ENCODE measurements at places on chromosomes 13 and 19. TPM values are rescaled to one million over a fixed set of nuclear protein-coding genes. Genes with fewer than 3 reads are reported as not detected.

GRCh38 chr19:4113398-4114088, 10.4 kb downstream of the MAP2K2 start:
- no peak overlapping the region for H3K4me3 ChIP-seq
- H3K27me3 ChIP-seq: no peaks in the 10 kb centered on the region
- peaks cover 60% of the 10 kb centered on the region for H3K36me3 ChIP-seq
- peaks cover 63% of the 10 kb centered on the region for H3K4me1 ChIP-seq

Gene PRTN3
- total RNA-seq: not detected

- H3K27me3 ChIP-seq: no peaks in the 10 kb centered on the region
- peaks cover 85% of the 10 kb centered on the region for H3K4me1 ChIP-seq
- DNase-seq: peak; percentile 82
- H3K36me3 ChIP-seq: peaks cover 32% of the 10 kb centered on the region
- peak overlapping the region; percentile 98 for H3K27ac ChIP-seq
- peak overlapping the region; percentile 99 for H3K4me3 ChIP-seq
Measured at GRCh38 chr19:2083174-2083854, 12.8 kb downstream of the MOB3A start.

Gene ZNF665
- total RNA-seq: 2.1 TPM

Gene ATCAY
- not detected for total RNA-seq

Gene CYP2S1
- total RNA-seq: 0.78 TPM

DNA sequence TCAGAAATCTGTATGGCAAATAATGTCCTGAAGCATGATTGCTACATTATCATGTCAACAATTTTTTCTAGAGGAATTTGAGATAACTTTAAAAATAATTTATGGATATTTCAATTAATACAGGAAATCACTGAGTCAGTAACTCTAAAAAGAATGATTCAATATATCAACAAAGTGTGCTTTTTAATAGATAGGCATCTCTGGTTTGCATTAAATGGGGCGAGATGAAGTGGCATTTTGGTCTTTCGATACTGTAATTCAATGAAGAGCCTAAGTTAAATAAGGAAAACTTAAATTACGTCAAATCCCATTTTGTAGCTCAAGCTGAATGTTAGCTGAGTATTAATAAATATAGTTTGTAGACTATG, 342.8 kb downstream of the DACH1 start:
- DNase-seq: no peak
- no peaks in the 10 kb centered on the region for H3K4me1 ChIP-seq
- no peaks in the 10 kb centered on the region for H3K27me3 ChIP-seq

- no peak overlapping the region for H3K4me3 ChIP-seq
- no peaks in the 10 kb centered on the region for H3K27me3 ChIP-seq
- no peaks in the 10 kb centered on the region for H3K36me3 ChIP-seq
- H3K4me1 ChIP-seq: no peaks in the 10 kb centered on the region
Measured at GRCh38 chr13:35489050-35489449, 12.6 kb upstream of the MAB21L1 start.

GRCh38 chr19:20925481-20925880, 2.4 kb downstream of the ZNF85 start:
- H3K27ac ChIP-seq: no peak overlapping the region
- no peak overlapping the region for H3K4me3 ChIP-seq
- DNase-seq: no peak
- peaks cover 12% of the 10 kb centered on the region for H3K4me1 ChIP-seq
- H3K27me3 ChIP-seq: no peaks in the 10 kb centered on the region
- no peaks in the 10 kb centered on the region for H3K36me3 ChIP-seq

Gene WTIP
- 0.17 TPM for total RNA-seq

- no peak overlapping the region for H3K4me3 ChIP-seq
- H3K27ac ChIP-seq: no peak overlapping the region
- DNase-seq: no peak
Measured at GRCh38 chr13:80901111-80901510, 560.2 kb upstream of the SPRY2 start.

Gene PRODH2
- total RNA-seq: not detected

GRCh38 chr13:27472441-27472840, 22.1 kb upstream of the MTIF3 start:
- H3K36me3 ChIP-seq: no peaks in the 10 kb centered on the region
- no peaks in the 10 kb centered on the region for H3K27me3 ChIP-seq
- no peak overlapping the region for H3K27ac ChIP-seq
- no peak overlapping the region for H3K4me3 ChIP-seq
- no peak for DNase-seq

DNA sequence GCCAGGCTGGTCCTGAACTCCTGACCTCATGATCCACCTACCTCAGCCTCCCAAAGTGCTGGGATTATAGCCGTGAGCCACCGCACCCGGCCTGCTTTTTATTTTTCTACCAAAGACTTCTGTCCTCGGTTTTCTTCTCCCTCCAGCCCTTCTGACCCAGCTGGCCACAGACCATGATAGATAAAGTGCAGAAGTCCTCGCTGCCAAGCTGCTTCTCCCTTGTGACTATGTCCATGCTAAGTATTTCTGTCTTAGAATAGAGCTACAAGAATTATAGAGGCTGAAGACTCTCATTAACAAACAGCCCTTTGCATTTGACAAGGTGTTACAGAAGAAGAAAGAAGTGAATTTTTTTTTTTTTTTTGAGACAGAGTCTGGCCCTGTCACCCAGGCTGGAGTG, 15.4 kb upstream of the MAP3K10 start:
- H3K36me3 ChIP-seq: no peaks in the 10 kb centered on the region
- no peaks in the 10 kb centered on the region for H3K27me3 ChIP-seq
- H3K4me1 ChIP-seq: no peaks in the 10 kb centered on the region

Gene CLEC11A
- 3.3 TPM for total RNA-seq

DNA sequence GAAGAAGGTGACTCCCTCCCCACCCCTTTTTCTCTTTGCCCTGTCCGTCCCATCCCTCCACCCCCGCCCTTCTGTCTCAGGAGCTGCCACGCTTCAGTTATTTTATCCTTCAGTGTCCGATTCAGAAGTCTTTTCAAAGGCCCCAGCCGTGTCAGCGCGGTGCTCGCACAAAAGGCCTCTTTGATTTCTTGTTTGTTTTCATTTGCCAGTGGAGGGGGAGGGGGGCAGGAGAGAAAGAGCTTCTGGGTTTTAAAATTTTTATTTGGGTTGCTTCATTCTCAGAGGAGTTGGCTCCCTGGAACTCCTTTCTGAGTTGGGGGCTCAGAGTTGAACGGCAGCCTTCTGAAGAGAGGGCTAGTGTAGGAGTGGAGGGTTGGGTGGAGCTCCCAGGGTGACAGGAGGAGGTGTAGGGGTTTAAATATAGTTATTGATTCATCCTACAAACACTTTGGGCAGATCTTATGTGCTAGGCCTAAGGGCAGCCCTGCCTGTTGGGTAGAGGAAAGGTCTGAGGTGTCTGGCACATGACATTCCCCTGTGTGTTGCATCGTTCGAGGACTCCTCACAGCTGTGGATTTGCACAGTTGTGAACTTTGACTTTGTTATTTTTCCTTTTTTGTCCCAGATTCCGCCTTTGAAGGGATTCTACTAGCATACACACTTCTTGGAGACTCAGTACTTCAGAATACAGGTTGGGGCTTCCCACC, 36.8 kb downstream of the NFIX start:
- no peak overlapping the region for H3K27ac ChIP-seq
- H3K4me1 ChIP-seq: no peaks in the 10 kb centered on the region
- H3K27me3 ChIP-seq: peaks cover 6% of the 10 kb centered on the region
- DNase-seq: no peak
- H3K36me3 ChIP-seq: no peaks in the 10 kb centered on the region
- no peak overlapping the region for H3K4me3 ChIP-seq

DNA sequence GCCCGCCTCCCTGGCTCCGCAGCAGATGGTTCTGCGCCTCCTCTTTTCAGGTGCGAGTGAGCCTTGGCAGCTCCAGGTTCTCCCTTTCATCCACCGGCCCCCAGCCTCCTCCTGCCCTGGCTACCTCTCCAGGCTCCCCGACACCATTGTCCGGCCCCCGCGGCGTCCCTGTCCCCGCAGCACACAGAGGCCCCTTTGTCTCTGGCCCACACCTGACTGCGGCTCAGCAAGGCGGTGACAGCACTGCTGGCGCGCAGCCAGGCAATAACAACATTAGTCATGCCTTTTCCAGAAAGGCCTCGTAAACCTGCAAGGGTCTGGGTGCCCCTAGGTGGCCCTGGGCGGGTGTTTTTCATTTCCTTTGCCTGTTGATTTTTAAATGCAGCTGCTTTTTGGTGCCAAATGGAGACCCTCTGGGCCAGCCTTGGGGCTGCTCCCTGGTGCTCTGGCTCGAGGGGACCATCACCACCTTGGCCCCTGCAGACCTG, 73.2 kb upstream of the MEDAG start:
- H3K4me1 ChIP-seq: peaks cover 4% of the 10 kb centered on the region
- DNase-seq: no peak
- H3K36me3 ChIP-seq: no peaks in the 10 kb centered on the region
- H3K27ac ChIP-seq: no peak overlapping the region

DNA sequence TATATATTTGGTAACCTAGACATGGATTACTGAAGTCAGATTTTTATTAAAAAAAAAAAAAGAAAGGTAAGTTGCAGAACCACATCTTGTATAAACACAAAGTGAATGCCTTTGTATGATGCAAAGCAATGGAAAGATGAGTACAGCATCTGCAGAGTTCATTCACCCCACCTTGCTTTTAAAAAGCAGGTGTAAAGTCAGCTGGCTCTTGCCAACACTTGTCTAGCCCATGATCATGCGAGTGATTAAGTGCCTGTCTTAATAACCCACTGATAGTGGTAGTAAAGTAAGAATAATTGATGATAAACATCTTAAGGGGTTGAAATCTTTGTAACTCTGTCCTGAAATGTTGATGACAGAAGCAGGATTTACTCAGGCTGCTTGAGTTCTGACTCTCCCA, 710.4 kb downstream of the EFNB2 start:
- no peaks in the 10 kb centered on the region for H3K27me3 ChIP-seq
- DNase-seq: no peak
- no peaks in the 10 kb centered on the region for H3K36me3 ChIP-seq
- no peak overlapping the region for H3K27ac ChIP-seq
- no peak overlapping the region for H3K4me3 ChIP-seq

Data from CD4-positive, alpha-beta T cell (primary cell).